ENCODE measurements at places on chromosomes 7 and 10.

DNA sequence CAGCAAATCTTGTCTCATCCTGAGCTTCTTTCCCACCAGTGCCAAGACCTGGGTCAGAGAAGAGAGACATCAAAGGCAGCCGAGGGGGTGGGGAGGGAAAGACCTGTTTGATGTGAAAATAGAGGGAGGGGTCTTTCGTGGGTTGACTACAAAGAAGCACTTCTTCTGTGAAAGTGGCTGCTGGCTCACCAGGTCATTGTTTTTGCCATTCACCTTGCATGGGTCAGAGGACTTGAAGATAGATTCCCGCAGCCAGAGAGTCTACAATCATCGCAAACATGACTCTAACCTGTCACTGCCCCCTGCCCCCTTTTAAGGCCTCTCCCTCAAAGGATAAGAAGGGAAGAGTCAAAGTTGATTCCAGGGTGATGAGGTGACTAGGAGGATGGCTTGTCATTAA, 166.1 kb upstream of the BMPER start:
- DNase-seq: no peak

DNA sequence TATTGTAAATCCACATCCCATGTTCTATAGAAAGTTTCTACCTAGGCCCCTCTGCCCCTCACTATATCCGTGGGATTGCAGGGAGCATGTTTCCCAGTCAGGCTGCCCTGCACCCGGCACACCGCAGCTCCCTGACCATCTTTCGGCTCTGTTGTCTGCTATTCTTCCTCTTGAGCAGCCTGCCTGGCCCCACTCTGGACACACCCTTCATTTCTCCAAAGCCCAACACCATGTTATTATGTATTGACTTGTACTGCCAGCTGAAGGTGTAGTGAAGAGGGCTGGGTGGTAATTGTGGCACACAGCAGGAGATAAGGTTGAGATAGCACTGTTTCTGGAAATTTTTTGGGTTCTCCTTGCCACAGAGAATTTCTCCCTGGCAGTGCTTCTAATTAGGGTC, 9.8 kb downstream of the LRMDA start:
- no peak for DNase-seq

- DNase-seq: no peak
Measured at GRCh38 chr10:131746241-131746711, 154.5 kb upstream of the PPP2R2D start.

GRCh38 chr10:24533981-24534380, 189.7 kb downstream of the ARHGAP21 start:
- DNase-seq: no peak
